ENCODE measurements at places on chromosomes 12 and 14.

DNA sequence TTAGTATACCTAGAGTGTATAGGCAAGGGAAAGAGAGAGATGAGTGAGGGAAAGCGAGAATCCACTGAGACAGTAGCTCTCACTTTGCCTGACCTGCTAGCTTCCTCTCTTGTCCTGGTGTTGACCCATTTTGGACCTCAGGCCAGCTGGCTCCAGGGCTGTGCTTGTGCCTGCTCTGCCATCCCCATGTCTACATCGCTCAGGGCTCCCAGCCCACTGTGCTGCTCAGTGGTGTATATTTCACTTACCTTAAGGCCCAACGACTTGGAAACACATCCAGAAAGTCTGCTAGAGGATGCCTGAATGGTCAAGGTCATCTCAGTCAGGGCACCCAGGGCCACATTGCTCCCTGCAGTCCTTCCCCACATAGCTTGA, 964 bp upstream of the SERPINA4 start:
- no peak for DNase-seq

DNA sequence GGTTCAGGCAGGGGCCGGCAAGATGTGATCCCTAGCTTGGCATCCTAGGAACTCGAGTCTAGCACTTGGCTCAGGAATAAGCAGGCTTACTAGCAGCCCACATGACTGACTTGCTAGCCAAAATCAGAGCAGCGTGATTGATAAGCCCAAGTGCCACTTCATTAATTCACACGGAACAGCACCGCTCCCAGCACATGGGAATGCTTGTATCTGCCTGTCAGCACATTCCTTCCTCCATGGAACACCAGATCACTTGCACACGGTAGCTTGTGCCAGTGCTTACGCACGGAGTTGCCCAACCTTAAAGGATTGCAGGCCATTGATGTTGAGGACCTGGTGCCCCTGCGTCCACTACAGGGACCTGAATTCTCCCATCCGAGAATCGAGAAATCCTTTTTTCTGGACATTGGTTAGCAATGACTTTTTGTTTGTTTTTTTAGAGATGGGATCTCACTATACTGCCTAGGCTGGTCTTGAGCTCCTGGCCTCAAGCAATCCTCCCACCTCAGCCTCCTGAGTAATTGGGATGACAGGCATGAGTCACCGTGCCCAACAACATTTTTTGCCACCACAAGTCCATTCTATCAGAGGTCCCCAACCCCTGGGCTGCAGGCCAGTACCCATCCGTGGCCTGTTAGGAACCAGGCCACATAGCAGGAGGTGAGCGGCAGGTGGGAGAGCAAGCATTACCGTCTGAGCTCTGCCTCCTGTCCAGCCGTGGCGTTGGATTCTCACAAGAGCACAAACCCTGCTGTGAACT, 30.6 kb upstream of the TSPAN9 start:
- DNase-seq = no peak

- no peak for DNase-seq
Observed at GRCh38 chr12:99658671-99659349, 11.3 kb downstream of the GARIN6 start.

DNA sequence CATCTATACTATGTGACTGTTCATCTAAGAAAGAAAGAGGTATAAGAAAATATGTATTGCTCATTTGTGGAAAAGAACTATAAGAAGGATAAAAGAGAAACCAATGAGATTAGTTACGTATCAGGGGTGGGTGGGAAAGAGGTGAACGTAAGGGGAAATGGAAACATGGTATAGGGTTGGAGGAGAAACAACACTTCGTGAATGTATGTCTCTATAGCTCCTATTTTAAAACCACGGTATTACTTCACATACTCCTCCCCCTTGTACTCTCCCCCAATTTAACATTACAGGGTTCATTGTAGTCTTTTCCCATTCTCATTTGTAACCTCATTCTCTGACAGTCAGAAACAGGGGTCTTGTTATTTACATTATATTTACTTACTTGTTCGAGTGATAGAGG, 120.4 kb downstream of the FOXG1 start:
- DNase-seq = no peak

- no peak for DNase-seq
Observed at GRCh38 chr12:5723711-5724252, 221.3 kb downstream of the ANO2 start.

DNA sequence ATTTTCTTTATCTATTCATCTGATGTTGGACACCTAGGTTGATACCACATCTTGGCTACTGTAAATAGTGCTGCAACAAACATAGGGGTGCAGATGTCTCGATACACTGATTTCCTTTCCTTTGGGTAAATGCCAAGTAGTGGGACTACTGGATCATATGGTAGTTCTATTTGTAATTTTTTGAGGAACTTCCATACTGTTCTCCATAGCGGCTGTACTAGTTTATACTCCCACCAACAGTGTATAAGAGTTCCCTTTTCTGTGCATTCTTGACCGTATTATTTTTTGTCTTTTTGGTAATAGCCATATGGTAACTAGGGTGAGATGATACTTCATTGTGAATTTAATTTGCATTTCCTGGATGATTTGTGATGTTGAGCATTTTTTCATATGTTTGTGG, 71.8 kb downstream of the LRP6 start:
- DNase-seq = no peak

DNA sequence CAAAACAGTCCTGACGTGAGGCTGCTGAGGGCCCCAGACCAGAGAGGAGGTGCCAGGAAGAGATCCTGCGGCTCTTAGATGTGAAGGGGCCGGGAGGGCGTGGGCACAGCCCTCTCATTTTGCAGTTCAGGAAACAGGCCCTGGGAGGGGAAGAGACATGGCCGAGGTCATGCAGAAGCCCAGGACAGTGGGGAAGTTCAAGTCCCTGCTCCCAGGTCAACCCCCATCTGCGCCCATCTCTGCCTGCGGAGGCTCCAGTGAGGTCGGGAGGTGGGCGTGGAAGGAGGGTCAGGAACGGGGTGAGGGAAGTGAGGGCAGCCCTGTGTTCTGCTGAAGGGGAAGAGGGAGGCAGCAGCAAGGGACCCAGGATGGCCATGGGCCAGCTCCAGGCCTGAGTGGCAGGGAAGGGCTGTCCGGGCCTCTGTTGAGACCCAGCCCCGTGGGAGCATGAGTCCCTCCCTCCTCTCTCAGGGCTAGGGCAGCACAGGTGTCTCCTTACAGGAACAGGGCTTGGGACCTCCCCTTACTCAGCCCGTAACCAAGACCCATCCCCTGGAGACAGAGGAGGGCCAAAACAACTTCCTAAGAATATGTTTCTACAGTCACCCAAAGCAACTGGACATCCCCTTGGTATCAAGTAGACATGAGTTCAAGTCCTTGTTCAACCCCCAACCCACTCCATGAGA, 90.8 kb downstream of the LGMN start:
- no peak for DNase-seq

- no peak for DNase-seq
Observed at GRCh38 chr14:50920482-50921230, 23.6 kb downstream of the PYGL start.

- no peak for DNase-seq
Observed at GRCh38 chr12:53060721-53061276, 10.9 kb downstream of the TNS2 start.

- no peak for DNase-seq
Observed at GRCh38 chr14:51302295-51303030, 62.4 kb downstream of the TMX1 start.

DNA sequence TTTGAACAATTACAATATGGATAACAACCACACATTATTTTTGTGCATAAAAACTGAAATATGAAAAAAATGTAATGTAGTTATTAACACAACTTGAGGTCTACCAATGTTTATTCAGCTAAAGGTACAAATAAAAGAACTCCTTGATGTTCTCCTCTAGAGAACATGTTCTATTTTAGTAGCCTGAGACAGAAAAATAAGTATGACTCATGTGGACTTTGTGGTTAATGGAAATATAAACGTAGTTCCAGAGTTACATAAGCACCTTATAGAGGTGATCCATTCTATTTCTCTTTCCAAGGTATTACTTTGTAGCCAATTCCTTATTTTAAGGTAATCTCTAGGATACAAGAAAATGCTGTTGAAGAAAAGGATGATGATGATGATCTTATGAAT, 25.7 kb downstream of the ALKBH1 start:
- no peak for DNase-seq

DNA sequence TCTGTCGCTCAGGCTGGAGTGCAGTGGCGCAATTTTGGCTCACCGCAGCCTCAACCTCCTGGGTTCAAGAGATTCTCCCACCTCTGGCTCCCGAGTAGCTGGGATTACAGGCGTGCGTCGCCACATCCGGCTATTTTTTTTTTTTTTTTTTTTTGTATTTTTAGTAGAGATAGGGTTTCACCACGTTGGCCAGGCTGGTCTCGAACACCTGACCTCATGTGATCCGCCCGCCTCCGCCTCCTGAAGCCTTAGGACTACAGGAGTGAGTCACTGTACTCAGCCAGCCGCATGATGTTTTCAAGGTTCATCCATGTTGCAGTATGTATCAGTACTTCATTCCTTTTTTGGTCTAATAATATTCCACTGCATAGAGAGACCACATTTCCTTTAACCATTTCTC, 2.4 kb upstream of the RNF34 start:
- no peak for DNase-seq

DNA sequence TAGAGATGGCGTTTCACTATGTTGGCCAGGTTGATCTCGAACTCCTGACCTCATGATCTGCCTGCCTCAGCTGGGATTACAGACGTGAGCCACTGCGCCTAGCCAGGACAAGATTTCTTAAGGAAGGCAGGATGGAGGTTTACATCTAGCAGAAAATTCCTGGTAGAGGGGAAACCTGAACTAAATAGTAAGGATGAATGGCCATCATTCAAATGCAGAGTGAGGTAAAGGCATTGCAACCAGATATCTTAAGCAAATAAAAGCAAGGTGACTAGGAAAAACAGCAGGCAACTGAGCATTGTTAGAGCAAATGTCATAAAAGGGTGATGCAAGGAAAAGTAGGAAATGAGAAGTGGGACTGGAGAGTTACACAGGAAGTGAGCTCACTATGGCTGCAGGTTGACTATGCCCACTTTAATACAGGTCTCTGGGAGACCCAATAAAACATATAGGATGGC, 133.0 kb downstream of the SOX5 start:
- no peak for DNase-seq

DNA sequence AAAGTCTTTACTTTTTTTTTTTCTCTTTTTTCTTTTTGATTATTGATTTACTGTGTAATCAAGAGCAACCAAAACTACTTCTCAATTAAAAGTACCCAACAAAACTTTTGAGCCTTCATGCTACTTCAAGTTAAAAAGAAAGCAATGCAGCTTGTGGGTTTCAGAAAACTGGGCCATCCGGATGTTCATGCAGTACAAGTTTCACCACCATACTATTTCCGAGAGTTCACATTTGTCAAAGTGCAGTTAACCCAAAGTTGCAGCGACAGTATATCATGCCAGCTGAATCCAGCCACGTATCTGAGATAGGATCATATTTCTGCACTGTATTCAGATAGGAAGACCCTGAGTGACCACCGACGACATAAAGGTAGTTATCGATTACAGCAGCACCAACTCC, 33.0 kb downstream of the KLHL28 start:
- no peak for DNase-seq

DNA sequence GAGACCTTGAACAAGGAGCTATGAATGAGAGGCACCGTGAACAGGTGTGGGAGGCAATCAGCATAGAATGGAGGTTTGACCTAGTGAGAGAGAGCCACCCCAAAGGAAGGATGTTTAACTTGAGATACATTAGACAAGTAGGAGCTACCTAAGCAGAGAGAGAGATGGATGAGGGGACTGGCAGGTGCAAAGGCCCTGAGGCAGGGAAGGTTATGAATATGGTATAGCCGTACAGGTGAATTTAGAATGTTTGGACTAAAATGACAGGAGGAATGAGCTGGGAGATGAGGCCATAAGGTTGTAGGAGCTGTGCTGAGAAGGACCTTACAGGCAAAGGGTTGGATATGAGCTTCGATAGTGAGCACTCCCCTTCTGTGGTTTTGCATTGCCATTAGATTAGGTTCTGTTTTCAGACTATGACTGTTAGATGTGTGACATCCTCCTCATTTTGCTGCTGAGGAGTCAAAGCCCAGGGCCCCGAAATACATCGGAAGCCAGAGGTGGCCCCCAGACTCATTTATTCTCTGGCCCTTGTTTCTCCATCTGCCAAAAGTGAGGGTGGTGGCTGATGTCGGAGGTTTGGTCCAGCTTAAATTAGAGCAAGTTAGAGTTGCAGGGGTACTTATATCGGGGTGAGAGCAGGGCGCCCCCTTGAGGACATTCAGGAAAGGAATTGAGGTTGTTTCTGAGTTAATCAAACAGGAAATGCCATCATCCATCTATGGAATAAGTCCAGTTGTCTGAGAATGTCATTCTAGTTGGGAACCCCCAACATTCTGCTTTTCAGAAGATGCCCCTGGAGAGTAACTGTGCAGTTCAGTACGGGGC, 29.4 kb downstream of the SLC24A4 start:
- peak; percentile 61 for DNase-seq

GRCh38 chr12:19517583-19517982, 78.3 kb downstream of the AEBP2 start:
- no peak for DNase-seq

GRCh38 chr12:90514325-90514724, 440.7 kb downstream of the CCER1 start:
- no peak for DNase-seq

GRCh38 chr12:68180792-68181744, 21.5 kb upstream of the IFNG start:
- no peak for DNase-seq

- DNase-seq = no peak
Observed at GRCh38 chr14:22803687-22803974, 11.6 kb downstream of the SLC7A7 start.

DNA sequence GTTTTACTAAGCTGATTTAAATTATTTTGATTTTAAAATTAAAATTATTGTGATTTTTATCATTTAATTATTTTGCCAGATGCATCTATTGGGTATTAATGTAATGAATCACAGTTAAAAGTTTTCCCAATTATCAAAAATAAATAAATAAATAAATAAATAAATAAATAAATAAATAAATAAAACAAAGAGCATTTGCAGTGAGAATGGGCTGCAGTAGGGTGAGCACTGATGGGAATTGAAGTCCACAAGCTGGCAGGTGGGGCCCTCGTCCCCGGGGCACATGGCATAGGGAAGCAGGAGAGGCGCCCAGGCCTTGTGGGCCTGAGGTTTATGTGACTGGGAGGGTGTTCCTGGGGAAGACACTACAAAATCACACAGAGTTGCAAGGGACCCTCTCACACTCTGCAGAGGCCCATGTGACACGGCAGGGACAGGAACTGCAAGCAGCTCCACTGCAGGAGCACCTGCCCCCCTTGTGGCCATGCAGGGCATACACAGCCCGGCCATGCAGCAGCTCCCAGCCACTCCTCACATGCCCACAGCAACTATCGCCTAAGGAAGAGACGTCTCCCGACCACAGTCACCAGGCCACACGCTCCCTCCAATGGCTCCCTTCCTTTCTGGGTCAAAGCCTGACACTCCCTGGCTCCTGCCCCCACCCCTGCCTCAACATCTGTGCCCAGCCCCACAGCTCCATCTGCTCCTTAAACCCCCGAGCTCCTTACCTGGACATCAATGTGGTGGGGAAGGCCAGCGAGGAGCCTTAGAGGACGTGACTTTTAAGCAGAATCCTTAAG, 256.3 kb upstream of the SFSWAP start:
- peak; percentile 87 for DNase-seq

GRCh38 chr14:105425823-105426247, 6.2 kb downstream of the MTA1 start:
- no peak for DNase-seq

GRCh38 chr12:94174576-94174975, 26.2 kb downstream of the PLXNC1 start:
- DNase-seq = no peak

GRCh38 chr14:102344485-102344884, 18.2 kb downstream of the CINP start:
- DNase-seq = no peak

Data from A549 (cell line).